HL-60 (cell line): ENCODE measurements at places on chromosomes 6 and 20.
A peak's percentile ranks its signal among the peaks of the same experiment; 100 is the strongest.

DNA sequence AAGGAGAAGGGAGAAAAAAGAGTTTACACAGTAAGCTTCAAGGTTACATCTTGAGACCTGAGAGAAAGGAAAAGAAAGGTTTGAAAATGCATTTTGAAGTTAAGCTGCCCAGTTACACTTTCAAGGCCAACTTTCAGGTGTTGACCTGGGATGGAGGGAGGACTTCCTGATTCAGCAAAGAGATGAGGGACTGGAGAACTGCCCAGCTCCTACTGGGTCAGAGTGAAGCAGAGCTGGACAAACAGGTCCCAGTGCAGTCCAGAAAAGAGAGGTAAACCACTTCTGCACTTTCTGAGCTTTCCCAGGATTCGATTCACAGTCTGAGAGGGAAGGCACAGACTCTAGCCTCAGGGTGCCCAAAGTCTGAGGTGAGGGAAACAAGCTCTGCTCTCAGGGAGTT lies 6.0 kb upstream of the TJAP1 start:
- DNase-seq = no peak

DNA sequence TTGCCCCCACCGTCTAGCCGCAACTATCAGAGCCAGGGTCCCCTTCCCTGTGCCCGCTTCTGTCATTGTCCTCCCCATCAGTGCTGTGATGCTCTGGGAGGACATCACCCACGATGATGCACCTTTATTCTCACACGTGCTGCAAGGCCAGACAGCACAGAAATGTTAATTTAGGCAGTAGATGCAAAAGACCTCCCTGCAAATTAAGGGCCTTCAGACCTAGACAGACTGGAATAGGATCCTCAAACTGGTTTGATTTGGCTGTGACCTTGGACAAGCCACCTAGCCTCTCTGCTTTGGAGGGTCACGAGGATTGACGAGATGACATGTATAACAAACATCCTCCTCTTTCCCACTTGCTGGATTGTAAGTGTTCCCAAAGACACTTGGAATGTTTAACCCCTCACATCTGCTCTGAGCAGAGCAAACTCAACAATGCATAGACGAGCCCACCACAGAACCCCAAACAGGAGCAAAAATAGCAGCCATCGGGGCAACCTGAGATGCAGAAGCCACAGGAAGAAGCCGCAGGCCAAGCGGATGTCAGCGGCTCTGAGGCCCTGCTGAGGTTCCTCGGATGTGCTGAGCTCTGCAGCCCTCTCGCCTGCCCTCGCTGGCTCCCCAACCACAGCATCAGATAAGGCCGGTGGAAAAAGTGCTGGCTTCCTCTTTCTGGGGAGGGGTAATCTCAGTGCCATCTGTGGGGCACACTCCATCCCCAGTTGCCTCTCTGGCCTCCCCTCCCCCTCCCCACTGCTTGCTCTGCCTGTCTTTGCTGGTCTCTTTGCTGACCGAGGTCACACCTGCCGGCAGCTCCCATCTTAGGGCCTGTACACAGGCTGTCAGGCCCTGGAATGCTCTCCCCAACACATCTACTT lies 35.3 kb downstream of the TOX2 start:
- peak; percentile 89 for DNase-seq

GRCh38 chr6:21046276-21046675 lies 512.0 kb downstream of the CDKAL1 start:
- DNase-seq = no peak

DNA sequence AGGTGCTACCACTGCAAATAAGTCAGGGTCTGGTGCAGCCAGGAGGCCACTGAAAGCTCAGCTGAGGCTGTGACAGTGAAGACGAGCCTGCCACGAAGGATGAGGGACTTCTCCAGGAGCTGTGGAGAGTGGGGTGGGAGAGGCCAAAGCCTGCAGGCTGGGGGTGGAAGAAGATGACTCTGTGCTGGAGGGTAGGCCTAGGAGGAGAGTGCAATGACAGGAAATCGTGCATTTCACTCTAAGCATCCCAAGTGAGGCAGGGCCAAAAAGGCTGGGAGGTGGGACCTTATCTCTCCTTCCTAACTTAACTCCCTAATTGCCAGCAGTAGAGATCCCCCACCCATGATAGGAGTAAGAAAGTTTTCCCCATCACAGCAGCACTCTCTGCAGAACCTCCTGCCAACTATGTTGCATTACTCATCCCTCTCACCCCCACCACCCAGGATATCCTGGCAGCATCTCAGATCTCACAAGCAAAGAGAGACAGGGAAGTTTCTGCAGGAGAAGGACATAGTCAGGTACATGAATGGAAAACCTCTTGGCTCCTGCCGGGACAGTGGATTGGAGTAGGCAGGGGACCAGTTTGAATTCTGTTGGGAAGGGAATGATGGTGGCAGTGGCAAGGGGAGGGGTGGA lies 466.2 kb downstream of the CDH26 start:
- no peak for DNase-seq

- DNase-seq = peak; percentile 5
These were observed 50.5 kb upstream of the ENPP5 start for GRCh38 chr6:46221222-46221793.

- DNase-seq = peak; percentile 4
These were observed 66.7 kb downstream of the RPP21 start for GRCh38 chr6:30411515-30412207.

- DNase-seq = no peak
These were observed 18.1 kb upstream of the ZSCAN9 start for GRCh38 chr6:28206928-28207509.

DNA sequence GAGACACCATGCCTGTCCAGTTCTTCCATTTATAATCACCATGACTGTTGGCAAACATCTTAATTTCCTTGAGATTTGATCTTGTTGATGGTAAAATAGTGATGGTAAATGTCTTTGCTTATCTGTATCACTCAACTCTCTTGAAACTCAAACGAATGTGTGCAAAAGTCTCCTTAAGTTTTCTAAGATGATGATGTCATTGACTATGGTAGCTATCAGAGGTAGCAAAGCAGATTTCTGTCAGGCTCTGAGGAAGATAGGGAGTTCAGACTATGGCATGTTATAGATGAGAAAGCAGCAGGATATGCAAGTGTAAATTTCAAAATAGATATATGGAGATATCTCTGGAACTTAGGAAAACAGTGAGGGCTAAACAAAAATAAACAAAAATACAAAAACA lies 121.0 kb upstream of the GJE1 start:
- no peak for DNase-seq

GRCh38 chr6:161284653-161285052 lies 10.8 kb upstream of the AGPAT4 start:
- no peak for DNase-seq

GRCh38 chr20:48708116-48708515 lies 119.7 kb downstream of the PREX1 start:
- DNase-seq = no peak

DNA sequence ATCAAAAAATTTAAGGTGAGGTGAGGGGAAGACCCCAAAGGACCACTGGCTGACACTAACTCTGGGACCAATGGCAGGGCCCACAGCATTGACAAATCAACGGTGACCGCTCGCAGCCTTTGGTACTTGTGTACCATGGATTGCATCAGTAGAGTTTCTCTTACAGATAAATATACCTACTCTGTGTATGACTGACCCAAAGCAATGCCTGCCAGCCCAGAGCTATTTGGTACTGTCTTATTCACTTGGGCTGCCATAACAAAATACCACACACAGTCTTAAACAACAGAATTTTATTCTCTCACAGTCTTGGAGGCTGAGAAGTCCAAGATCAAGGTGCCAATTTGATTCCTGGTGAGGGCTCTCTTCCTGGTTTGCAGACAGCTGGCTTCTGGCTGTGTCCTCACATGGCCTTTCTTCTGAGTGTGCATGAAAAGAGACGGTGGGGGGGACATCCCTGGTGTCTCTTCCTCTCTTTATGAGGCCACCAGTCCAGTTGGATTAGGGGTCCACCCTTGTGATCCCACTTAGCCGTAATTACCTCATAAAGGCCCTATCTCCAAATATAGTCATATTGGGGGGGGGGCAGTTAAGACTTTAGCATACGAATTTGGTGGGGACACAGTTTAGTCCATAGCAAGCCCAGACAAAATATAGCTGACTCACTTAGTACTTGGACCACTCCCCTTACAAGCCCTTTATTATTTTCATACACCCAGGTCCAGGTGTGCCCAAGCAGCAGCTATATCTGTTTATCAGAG lies 336.3 kb downstream of the CD83 start:
- no peak for DNase-seq
